ENCODE measurements at places on chromosomes 12 and 14.
A peak's percentile ranks its signal among the peaks of the same experiment; 100 is the strongest.

DNA sequence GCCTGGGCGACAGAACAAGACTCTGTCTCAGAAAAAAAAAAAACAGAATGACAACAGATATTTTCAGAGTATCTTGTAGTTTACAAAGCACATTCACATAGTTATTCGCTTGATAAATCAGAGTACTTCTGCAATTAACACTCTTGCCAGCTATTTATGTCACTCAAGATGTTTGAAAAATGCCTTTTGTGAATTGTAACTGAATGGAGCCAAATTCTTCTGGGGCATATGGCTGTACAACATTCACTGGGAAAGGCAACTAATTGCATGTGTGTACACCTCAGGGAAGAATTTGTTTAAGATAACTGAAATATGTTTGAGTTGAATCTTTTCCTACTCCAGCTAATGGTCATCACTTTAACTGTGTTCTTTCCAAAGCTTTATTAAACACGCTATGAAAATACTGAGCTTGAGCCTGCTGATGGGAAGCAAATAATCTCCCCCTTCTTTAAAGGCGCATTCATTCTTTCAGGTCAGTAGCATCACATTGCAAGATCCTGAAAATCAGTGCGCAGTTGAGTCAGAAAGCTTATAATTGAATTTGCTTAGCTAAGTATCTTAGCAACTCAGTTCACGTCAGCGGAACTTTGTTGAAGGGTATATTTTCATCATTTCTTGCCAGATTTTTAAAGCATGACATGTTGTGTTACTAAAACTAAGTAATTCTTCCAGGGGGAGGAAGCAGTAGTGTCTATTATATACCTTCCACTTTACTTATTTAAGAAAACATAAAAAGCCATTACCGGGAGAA, 66.6 kb downstream of the SINHCAF start:
- peaks cover 7% of the 10 kb centered on the region for H3K27me3 ChIP-seq
- no peak for DNase-seq
- H3K4me1 ChIP-seq, result no peaks in the 10 kb centered on the region
- no peak overlapping the region for H3K27ac ChIP-seq
- H3K4me3 ChIP-seq, result no peak overlapping the region

DNA sequence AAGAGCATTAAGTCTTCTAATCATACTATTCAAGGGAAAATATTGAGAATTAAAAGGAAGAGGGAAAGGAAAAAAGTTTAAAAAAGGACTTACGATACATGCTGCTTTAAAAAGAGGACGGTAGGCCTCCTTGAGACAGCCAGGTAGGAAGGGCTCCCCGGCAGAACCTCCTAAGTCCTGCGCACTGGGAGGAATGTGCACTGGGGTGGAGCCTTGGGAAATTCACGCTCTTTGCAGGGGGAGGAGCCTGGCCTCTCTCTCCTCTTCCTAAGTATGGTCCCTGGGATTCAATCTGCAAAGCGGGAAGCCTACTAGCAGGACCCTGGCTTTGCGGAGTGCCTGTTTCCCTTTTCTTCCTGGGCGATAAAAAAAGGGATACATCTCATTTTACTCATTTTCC, 553.0 kb downstream of the RPS29 start:
- H3K36me3 ChIP-seq, result no peaks in the 10 kb centered on the region
- no peak overlapping the region for H3K27ac ChIP-seq
- no peaks in the 10 kb centered on the region for H3K4me1 ChIP-seq
- H3K4me3 ChIP-seq, result no peak overlapping the region
- no peaks in the 10 kb centered on the region for H3K27me3 ChIP-seq
- DNase-seq, result no peak

- H3K27me3 ChIP-seq, result peaks cover 46% of the 10 kb centered on the region
- peak overlapping the region; percentile 64 for H3K27ac ChIP-seq
- peak overlapping the region; percentile 38 for H3K4me3 ChIP-seq
- DNase-seq, result no peak
These were observed 19.9 kb downstream of the LRTM2 start for GRCh38 chr12:1839956-1840951.

DNA sequence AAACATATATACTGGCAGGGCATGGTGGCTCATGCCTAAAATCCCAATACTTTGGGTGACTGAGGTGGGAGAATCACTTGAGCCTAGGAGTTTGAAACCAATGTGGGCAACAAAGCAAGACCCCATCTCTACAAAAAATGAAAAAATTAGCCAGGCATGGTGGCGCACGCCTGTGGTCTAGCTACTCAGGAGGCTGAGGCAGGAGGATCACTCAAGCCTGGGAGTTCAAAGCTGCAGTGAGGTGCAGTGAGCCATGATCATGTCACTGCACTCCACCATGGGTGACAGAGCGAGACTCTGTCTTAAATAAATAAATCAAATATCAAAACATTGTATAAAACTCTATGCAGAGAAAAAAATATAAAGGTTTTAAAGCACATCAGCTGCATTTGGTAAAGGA, 5.2 kb downstream of the FMNL3 start:
- H3K27ac ChIP-seq, result no peak overlapping the region
- H3K4me3 ChIP-seq, result no peak overlapping the region
- peaks cover 3% of the 10 kb centered on the region for H3K27me3 ChIP-seq
- peaks cover 66% of the 10 kb centered on the region for H3K4me1 ChIP-seq
- no peak for DNase-seq

DNA sequence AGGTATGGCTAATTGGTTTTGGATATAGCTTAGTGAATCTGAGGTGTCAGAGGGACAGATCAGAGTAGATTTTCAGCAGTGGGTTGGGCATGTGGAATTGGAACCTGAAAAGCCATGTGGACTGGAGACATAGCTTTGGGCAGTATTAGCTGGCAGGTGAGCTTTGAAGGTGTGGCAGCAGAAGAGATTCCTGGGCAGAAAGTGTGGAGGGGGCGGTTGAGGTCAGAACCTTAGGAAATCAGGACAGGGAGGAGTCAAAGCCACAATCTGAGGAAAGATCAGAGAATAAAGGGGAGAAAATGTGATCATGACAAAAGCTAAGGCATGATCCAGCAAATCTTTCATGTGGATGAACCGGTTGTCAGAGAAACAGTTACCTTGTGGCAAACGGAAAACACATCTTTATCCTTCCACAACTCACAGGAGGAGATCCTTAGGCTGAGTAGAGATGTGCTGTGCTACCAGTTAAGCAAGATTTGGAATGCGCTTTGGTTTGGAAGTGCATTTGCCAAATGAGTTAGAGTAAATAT, 56.4 kb downstream of the PTGER2 start:
- H3K4me1 ChIP-seq, result no peaks in the 10 kb centered on the region
- H3K27me3 ChIP-seq, result peaks cover 3% of the 10 kb centered on the region
- peaks cover 8% of the 10 kb centered on the region for H3K36me3 ChIP-seq
- H3K4me3 ChIP-seq, result no peak overlapping the region
- no peak overlapping the region for H3K27ac ChIP-seq

GRCh38 chr12:132601171-132601883, 9.1 kb downstream of the LRCOL1 start:
- H3K36me3 ChIP-seq, result no peaks in the 10 kb centered on the region
- H3K27me3 ChIP-seq, result peaks cover 25% of the 10 kb centered on the region
- DNase-seq, result no peak
- H3K4me1 ChIP-seq, result peaks cover 70% of the 10 kb centered on the region
- H3K27ac ChIP-seq, result no peak overlapping the region
- H3K4me3 ChIP-seq, result no peak overlapping the region

- peaks cover 19% of the 10 kb centered on the region for H3K36me3 ChIP-seq
- DNase-seq, result no peak
- H3K27ac ChIP-seq, result no peak overlapping the region
- peaks cover 55% of the 10 kb centered on the region for H3K4me1 ChIP-seq
These were observed 21.8 kb downstream of the VPS37B start for GRCh38 chr12:122874081-122874480.

DNA sequence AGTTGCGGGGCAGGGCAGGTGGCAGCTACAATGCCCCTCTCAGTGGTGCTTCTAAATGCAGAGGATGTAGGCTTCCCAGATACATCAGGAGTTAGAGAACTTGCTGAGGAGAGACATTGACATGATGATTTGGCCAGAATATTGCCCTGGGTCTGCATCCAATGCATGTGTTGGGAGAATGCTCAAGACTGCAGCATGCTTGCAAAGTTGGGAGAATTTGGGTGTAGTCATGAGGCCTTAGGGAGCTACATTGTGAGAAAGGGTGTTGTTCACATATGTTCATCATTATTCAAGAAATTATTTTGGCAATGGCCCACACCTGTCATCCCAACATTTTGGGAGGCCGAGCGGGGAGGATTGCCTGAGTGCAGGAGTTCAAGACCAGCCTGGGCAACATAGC, 149.9 kb downstream of the SAMD4A start:
- no peak overlapping the region for H3K4me3 ChIP-seq
- H3K4me1 ChIP-seq, result no peaks in the 10 kb centered on the region
- no peaks in the 10 kb centered on the region for H3K36me3 ChIP-seq
- H3K27ac ChIP-seq, result no peak overlapping the region

DNA sequence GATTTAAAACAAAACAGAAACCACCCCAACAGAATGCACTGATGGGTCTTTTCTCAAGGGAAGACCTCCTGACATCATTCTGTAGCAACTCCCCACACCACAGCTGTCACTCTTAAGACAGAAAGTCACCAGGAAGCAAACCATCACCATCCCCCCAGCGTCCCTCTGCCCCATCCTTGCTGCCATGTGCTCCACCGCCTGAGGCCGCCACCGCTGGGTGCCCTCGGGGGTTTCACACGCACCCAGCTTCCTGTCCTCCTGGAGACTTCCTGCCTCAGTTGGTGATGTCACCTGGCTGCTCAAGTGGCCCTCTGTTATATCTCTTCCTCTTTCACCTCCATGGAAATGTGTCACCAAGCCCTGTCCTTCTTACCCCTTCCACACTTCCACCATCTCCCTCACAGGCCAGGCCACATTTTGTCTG, 71.4 kb upstream of the GPR68 start:
- peaks cover 7% of the 10 kb centered on the region for H3K4me1 ChIP-seq
- no peak overlapping the region for H3K27ac ChIP-seq
- no peak overlapping the region for H3K4me3 ChIP-seq
- H3K27me3 ChIP-seq, result no peaks in the 10 kb centered on the region
- peaks cover 85% of the 10 kb centered on the region for H3K36me3 ChIP-seq

GRCh38 chr12:123384318-123384993, 524 bp downstream of the KMT5A start:
- H3K27me3 ChIP-seq, result no peaks in the 10 kb centered on the region
- peak; percentile 45 for DNase-seq
- no peaks in the 10 kb centered on the region for H3K36me3 ChIP-seq
- H3K4me1 ChIP-seq, result peaks cover 28% of the 10 kb centered on the region
- H3K27ac ChIP-seq, result peak overlapping the region; percentile 61

DNA sequence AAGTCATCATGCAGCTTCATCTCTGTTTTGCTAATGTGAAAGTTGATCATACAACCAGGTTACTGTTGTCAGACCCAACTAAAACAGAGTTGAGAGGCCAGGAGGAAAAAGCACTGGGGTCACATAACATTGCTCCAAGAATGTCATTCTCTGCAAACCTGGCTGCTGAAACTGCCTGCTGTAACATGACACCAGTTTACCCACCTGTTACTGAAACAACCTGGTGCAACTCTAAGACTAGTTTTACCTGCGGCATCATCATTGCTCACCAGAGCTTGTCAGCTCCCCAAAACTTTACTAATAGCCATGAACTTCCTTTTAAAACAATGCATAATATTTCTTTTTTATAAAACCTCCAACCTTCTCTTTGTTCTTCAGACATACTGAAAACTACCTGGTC, 30.7 kb upstream of the DEGS2 start:
- peaks cover 17% of the 10 kb centered on the region for H3K4me1 ChIP-seq
- no peak overlapping the region for H3K4me3 ChIP-seq
- H3K27me3 ChIP-seq, result peaks cover 6% of the 10 kb centered on the region
- H3K27ac ChIP-seq, result no peak overlapping the region
- no peak for DNase-seq
- no peaks in the 10 kb centered on the region for H3K36me3 ChIP-seq

GRCh38 chr12:7264538-7264937, 39.3 kb upstream of the ACSM4 start:
- no peaks in the 10 kb centered on the region for H3K4me1 ChIP-seq
- no peaks in the 10 kb centered on the region for H3K36me3 ChIP-seq
- no peaks in the 10 kb centered on the region for H3K27me3 ChIP-seq
- no peak overlapping the region for H3K27ac ChIP-seq
- DNase-seq, result no peak

DNA sequence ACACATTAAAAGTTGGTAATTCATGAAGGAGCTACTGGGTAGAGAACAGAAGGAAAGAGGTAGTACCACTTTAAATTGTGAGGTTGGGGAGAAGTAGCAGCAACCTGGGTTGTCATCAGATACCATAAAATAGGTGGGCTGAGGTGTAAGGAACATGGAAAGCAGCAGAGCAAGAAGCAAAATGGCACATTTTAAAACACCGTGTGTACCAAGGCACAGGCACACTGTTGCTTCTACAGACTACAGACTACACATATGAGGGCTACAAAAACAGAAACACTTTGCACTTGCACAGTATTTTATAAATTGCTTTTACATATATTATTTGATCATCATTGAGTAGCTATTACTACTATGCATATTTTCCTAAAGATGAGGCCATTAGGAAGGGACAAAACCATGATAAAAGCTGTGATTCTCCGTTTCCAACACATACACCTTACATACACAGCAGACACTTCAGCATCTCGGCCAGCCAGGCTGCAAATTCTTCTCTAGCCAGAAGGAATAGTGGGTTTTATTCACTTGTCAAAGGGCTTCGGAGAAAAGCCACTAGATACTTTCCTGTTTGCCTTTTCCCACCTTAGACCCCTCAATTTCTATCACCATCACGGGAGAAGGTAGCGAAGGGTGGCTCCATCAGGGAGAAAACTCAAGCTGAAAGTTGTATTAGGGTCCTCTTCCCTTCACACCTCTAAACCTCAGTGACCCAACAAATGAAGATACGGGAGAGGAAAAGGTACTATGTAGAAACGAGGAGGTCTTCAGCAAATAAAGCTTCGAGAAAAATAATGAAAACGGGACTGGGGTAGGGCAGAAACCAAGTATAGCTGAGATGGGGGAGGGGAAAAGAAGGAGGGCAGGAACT, 1.6 kb downstream of the PYM1 start:
- H3K27ac ChIP-seq, result peak overlapping the region; percentile 95
- peaks cover 10% of the 10 kb centered on the region for H3K27me3 ChIP-seq
- H3K4me1 ChIP-seq, result peaks cover 53% of the 10 kb centered on the region
- H3K4me3 ChIP-seq, result peak overlapping the region; percentile 94
- peaks cover 31% of the 10 kb centered on the region for H3K36me3 ChIP-seq

- peaks cover 23% of the 10 kb centered on the region for H3K27me3 ChIP-seq
- peaks cover 41% of the 10 kb centered on the region for H3K4me1 ChIP-seq
- no peak overlapping the region for H3K4me3 ChIP-seq
- peaks cover 4% of the 10 kb centered on the region for H3K36me3 ChIP-seq
- DNase-seq, result no peak
These were observed 46.4 kb downstream of the BCL11B start for GRCh38 chr14:99225436-99226203.

GRCh38 chr14:51780006-51780692, 80.3 kb upstream of the GNG2 start:
- no peak overlapping the region for H3K27ac ChIP-seq
- peak; percentile 80 for DNase-seq
- H3K36me3 ChIP-seq, result no peaks in the 10 kb centered on the region
- no peaks in the 10 kb centered on the region for H3K27me3 ChIP-seq
- H3K4me3 ChIP-seq, result no peak overlapping the region
- H3K4me1 ChIP-seq, result peaks cover 30% of the 10 kb centered on the region

DNA sequence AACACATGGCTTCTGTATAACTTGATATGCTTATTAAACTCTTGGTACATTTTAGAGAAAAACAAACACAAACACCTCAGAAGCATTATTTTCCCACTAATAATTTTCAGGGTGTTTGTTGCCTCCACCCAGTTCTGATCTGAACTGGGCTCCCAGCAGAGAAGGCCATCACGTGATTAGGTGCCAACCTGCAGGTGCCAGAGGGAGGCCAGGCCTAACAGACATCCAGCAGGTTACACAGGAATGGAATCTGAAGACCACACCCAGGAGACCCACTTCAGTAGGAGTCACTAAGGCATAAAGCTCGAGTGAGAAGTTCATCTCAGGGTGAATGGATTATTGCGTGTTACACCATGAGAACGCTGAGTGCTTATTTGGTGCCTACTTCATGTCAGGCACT, 8.9 kb downstream of the SLC6A12 start:
- peaks cover 53% of the 10 kb centered on the region for H3K4me1 ChIP-seq
- DNase-seq, result no peak
- H3K4me3 ChIP-seq, result no peak overlapping the region
- H3K36me3 ChIP-seq, result no peaks in the 10 kb centered on the region
